Retinal pigment epithelial cell (primary cell): ENCODE measurements at places on chromosomes 16 and 17.

DNA sequence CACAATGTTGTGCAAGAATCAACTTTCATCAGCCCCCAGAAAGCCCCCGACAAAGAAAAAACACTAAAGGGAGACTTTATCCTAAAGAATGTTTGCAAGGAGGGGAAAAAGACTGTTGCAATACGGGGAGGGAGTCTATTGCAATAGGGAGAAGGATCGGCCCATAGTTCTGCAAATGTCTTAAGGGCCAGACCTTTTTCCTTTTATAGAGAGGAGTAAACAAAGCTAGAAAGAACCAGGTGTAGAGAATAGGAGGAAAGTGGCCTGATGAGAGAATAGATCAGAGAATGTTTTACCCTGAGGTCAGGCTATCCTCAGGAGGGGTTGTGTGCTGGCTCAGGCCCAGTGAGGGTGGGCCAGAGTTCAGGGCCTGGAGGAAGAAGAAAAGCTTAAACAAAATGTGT lies 8.7 kb upstream of the CAVIN1 start:
- DNase-seq, result no peak

DNA sequence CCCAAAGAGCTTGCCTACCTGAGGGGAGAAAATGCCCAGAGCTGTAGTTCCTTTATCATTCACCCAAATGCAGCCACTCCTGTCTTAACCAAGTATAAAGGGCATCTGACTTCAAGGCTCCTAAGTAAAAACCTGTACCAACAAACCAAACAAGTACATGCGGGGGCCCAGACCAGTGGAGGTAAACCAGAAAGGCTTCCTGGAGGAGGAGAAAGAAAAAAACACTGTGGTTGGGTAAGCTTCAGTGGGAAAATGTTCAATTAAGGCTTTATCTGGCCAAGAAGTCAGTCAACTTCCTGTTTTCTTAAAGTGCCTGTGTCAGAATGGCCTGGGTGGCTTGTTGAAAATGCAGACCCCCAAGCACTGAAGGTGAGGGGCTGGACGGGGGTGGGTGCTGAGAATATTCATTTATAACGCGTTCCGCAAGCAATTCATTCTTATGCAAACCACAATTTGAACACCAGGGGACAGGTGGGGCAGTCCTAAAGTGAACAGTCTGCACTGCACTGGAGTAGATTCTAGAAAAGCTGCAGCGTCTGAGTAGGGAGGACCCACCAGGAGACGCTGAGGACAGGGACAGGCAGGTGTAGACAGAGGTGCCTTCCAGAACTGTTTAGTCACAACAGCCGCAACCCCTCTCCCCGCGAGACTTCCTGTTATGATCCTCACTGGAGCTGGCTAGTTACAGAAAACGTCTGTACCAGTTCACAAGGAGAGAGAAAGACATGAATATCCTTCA lies 467.1 kb downstream of the SOX9 start:
- no peak for DNase-seq

GRCh38 chr17:78675316-78675616 lies 98.1 kb upstream of the DNAH17 start:
- DNase-seq, result no peak

- no peak for DNase-seq
These were observed 154.6 kb upstream of the ZNF267 start for GRCh38 chr16:31718998-31719397.

DNA sequence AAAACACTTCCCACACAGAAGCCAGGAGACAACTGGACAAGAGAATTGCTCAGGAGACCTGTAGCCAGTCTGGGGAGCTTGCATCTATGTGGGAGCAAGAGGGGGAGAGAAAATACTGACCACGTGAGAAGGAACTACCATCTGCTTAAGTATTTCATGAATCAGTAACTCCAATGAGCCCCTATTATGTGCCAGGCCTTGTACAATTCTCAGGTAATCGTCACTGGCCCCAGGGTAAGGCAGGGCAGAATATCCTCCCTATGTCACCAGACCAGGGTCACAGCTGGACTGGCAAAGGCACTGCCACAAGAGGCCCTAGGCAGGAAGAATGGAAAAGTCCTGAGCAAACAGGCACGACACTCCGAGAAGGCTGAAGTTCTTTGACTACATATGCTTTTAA lies 25.9 kb downstream of the USP7 start:
- DNase-seq, result no peak

- no peak for DNase-seq
These were observed 674 bp downstream of the C17orf75 start for GRCh38 chr17:32341141-32341856.

DNA sequence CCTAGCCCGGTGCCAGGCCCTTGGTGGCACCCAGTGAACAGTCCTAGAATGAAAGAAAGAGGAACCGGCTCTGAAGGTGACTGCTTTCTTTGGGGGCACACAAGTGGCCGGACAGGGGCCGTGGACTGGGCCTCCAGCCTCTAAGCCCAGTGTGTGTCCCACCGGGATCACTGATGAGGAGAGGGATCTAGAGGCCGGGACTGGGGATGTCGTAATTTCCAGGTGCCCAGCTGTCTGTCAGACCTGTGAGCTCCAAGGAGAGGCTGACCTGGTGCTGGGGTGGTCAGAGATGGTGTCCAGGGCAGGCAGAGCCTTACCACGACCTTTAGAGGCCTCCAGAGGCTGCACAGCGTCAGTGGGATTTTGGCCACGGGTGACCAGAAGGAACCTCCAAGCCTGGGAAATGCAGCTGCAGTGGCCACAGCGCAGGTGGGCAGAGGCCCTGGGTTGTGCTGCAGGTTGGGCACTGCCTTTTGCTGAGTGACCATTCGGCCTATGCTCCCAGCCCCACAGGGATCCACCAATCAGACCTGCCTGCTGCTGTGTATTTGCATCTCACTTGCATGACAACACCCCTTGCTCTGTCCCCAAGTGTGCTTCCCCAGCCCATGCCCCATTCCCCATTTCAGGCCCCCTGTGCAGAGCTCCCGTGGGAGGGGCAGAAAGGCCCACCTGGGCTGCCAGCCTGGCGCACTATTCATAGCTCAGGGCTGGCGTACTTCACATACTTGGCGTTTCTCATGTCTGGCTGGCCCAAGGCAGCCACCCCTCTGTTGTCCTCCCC lies 12.5 kb downstream of the ARHGAP23 start:
- no peak for DNase-seq
